ENCODE measurements at places on chromosomes 5 and 9.
A peak's percentile ranks its signal among the peaks of the same experiment; 100 is the strongest.

- no peak for DNase-seq
Observed at GRCh38 chr5:133466556-133467334, 145.6 kb downstream of the FSTL4 start.

DNA sequence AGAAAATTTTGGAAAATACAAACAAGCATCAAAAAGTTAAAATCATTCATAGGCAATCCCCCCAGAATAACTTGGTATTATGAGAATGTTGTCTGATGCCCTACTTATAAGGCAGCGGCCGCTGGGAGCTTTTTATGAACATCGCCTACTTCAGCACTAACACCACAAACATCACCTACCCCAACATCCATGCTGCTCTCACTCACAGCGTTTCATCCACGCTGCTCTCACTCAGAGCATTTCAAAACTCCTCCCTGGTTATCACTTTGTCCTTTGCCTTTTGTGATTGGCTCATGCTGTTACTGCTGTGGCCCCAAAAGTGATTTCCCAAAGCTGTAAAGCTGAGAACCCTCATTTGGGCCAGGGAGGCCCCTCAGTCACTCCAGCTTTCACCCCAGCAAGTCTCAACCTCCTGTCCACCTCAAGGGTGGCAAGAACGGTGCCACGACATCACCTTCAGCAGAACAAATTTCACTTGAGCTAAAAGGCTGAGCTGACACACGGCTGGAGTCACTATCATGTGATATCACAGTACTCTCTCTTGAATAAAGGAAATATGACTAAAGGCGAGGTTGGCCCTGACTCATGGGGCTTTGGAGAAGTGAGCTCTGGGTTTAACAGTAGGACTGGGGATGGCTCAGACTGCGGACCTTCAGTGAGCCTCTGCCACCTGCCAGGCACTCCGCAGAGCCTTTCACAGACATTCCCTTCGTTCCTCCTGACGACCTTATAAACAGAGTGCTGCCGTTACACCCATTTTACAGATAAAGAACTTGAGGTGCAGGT, 25.2 kb downstream of the SHC3 start:
- peak; percentile 97 for DNase-seq

- DNase-seq: no peak
Observed at GRCh38 chr9:103988821-103989220, 105.3 kb upstream of the SMC2 start.

GRCh38 chr5:65821966-65822365, 100.0 kb downstream of the NLN start:
- DNase-seq: no peak

DNA sequence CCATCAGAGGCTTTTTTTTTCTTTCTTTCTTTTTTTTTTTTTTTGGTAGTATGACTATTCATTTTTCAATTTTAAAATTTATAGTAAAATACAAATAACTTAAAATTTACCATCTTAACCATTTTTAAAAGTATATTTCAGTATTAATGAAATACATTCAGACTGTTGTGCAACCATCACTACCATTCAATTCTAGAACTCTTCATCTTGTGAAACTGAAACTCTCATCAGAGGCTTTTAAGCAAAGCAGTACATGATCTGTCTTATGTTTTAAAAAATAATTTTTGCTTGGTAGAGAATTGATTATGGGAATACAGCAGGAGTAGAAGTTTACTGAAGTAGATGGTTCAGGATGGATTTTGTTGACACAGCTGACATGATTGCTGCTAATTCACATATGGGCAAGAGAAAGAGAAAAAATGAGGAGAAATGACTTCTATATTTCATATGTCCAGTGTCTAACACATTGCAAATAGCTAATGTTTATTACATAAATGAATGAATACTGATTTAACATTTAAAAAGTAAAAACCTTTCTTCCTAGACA, 13.4 kb downstream of the ELOVL7 start:
- no peak for DNase-seq

GRCh38 chr5:160427607-160428006, 6.0 kb downstream of the PTTG1 start:
- no peak for DNase-seq

DNA sequence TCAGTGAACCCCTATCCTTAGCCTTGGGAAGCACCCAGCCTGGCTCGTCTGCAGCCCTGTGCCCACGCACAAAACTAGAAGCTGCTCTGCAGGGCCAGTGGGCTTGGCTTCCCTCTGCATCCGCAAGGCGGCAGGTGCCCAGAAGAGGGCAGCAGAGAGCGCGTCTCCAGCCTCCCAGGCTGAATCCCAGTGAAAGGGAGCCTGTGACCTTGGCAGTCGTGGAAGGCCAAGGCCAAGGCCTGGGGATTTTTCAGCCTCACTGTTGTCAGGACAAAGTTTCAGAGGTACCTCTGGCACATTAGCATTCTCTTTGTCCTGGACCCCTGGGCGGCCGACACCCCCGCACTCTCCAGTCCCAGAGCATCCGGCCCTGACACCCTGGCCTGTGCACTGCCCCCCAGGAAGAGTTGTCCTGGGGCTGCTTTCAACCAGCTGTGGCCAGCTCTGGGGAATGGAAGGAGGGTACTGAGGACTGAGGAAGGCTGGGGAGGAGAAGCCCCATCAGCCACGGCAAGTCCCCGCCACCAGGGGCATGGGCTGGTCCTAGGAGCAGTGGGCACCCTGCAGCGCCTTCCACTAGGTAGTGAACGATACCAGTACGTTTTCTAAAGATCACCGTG, 63.6 kb upstream of the IL17B start:
- DNase-seq: peak; percentile 76

- DNase-seq: no peak
Observed at GRCh38 chr5:168592014-168592368, 12.8 kb upstream of the PANK3 start.

DNA sequence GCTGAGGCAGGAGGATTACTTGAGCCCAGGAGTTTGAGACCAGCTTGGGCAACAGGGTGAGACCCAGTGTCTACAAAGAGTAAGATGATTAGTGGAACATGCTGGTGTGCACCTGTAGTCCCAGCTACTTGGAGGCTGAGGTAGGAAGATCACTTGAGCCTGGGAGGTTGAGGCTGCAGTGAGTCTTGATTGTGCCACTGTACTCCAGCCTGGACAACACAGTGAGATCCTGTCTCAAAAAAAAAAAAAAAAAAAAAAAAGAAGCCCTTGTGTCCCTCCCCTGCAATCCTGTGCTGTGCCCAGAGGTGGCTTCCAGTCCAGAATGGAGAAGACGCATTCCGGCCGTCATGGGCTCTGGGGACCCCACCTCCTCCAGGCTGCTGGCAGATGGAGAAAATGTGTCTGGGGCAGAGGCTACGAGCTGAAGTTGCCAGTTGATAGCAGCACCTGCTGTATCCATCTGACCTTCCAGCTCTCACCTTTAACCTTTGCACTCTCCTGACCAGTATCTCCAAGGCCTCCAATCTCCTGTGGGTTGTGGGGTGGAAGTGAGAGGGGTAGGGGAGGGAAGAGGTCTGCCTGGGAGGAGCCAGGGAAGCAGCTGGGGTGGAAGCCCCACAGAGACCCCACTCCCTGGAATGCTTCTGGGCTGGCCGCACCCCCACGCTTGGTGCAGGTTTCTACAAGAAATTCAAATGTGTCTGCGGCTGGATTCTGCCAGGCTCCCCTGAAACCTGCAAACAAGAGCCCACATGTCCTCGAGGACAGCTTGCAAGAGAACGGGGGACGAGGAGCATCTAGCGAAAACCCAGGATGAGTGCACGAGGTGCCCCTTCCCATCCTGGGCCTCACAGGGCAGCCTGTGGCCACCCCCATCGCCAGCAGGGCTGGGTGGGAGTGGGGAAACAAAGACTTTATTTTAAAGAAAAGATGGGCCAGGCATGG, 148.3 kb upstream of the IER5L start:
- no peak for DNase-seq

- no peak for DNase-seq
Observed at GRCh38 chr9:111961575-111961974, 65.0 kb downstream of the UGCG start.
